ENCODE measurements at places on chromosomes 4 and X.

- no peak for DNase-seq
These were observed 4.2 kb upstream of the MTMR1 start for GRCh38 chrX:150688911-150689451.

DNA sequence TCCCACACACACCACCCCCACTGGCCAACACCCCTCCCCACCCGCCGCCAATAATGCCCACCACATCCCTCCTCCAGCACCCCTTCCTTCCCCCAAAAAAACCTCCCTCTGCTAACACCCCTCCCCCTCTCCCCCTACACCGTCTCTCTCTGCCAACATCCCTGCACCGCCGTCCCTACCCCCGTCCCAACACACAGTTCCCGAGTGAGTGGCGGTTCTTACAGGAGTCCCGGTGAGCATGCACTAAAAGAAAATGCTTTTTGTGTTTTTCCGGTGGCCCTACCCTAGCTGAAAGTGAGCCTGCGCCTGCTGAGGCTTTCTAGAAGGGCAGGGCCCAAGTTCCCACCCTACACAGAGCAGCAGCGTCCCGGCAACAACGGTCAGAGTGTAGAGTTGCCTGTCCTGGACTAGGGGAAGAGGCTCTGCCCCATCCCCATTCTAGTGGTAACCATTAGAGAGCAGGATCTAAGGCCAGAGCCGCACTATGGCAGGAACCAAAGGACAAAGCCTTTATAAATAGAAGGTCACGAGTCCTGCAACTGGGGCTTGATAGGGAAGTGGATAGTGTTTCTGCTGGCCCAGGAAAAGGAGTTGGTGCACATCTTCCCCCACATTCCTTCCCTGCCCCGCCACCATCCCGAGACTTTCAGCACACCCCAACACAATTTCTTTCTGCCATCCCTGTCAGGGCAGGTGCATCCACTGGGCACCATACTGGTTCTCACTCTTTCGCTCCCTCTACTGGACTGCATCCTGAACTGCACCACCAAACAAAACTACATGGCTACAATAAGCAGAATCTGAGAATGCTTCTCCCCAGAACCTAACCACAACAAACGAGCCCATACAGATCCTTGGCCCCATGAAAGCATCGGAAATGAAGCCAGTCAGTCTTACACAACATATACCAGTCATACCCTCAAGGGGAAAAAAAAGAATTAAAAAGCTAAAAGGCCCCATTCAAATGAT lies 78.1 kb upstream of the PAGE3 start:
- DNase-seq, result peak; percentile 14

DNA sequence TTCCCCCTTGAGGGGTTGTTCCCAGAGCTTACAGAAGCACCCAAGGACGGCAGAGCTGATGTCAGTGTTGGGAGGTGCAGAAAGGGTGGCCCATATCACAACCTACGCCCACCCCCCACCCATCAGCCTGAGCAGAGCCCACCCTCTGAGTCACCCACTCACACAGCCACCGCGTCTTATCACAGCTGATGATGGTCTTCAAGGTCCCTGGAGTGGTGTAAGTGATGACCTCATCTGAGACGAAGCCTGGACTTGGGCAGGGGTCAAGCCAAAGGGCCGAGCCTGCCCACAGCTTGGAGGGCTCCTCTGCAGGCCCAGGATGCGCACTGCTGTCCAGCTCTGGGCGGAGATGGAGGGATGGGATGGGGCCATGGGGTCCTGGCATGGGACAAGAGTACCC lies 3.0 kb upstream of the HTRA3 start:
- DNase-seq, result no peak

GRCh38 chr4:3442959-3443749 lies 1.4 kb downstream of the HGFAC start:
- peak; percentile 47 for DNase-seq

- no peak for DNase-seq
These were observed 1444.0 kb upstream of the PCDH7 start for GRCh38 chr4:29276150-29276549.

- DNase-seq, result no peak
These were observed 29.8 kb downstream of the PRSS12 start for GRCh38 chr4:118322831-118323502.

DNA sequence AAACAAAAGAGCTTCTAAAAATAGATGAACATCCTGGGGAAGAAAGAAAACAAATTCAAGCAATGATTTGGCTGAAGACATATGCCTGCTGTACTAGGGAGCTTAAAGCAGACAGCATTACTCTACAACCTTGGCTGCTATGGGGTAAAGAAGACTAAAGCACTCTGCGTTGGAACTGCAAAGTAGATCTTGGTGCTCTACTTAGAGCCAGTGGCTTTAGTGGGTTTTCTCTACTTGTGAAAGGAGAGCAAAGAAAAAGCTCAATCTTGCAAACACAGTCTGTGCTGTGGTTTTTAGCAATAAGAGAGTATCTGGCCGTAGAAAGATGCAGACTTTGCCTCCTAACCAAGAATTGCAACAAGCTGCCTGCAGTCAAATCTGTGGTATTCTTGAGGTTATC lies 334.7 kb upstream of the NDST3 start:
- DNase-seq, result no peak

DNA sequence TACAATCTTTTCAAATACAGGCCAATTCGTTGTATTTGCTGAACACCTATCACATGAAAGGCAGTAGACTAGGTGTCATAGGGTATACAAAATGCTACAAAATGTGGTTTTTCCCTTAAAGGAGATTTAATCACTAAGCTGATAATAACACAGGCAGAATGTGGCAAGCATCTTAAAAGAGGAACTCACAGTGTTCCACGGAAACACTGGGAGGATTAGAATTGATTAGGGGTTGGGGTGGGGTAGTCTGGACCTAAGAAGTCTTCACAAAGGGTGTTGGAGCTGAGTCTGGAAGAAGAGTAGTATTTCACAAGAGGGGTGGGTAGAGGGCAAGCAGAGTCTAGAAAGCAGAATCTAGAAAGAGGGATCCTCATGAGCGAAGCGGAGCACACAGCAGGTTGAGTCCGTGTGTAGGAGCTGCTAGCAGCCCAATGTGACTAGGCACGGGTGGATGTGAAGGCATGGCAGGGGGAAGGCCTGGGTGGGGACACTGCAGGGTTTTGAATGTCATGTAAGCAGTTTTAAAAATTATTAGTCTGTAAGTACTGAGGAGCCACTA lies 123.6 kb downstream of the MGST2 start:
- no peak for DNase-seq

DNA sequence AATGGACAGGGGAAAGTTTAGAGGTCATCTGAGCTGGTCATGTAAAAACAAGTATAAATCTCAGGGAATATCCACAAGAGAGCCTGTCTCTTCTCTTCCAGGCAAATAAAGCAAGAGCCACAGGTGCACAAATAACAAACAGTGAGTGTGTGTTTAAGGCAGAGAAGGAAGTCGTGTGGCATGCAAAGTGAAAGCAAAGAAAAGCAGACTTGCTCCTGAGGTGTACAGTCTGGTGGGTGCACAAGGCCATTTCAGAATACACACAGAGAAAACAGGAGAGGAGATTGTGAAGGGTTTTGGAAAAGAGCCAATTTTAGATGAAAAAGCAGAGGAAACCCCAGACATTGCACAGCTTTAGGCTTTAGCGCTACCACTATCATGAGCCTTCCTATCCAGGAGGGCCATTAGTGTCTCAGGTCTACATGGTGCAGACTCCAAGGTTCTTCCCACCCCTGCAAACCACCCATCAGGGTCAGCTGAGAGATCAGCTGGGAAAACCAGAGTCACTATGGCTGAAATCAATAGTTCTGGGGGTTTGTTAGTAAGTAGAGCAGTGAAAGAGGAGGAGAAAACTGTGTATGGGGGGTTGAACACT lies 355.8 kb downstream of the KLHL4 start:
- no peak for DNase-seq

DNA sequence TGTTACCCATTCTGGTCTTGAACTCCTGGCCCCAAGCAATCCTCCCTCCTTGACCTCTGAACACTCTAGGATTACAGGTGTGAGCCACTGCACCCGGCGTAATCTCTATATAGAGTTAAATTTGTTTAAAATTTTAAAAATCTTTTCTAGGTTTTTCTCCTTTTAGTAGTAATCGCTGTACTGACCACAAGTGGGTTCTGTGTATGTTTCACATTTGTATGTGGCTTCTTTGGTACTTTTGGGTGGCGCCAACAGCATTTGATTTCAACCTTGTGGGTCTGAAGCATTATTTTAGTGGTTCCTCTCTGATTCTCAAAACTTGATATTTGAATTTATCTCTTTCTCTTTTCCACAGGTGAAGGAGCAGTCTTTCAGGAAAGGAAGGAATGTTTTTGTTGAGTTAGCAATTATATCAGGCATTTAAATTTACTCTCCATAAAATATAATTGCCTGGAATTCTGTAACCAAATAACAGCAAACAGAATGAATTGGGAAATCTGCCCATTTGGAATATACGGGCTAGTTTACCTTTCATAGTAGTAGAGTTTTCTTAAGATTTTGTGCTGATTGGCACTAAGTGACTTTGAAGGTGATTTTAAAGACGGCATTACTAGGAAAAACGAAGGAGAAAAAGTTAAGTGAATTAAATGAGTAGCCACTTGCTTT lies 29.5 kb downstream of the ARHGAP10 start:
- DNase-seq, result no peak

GRCh38 chr4:6343939-6344408 lies 74.3 kb downstream of the WFS1 start:
- no peak for DNase-seq

GRCh38 chr4:144627663-144628076 lies 18.3 kb upstream of the HHIP start:
- no peak for DNase-seq

DNA sequence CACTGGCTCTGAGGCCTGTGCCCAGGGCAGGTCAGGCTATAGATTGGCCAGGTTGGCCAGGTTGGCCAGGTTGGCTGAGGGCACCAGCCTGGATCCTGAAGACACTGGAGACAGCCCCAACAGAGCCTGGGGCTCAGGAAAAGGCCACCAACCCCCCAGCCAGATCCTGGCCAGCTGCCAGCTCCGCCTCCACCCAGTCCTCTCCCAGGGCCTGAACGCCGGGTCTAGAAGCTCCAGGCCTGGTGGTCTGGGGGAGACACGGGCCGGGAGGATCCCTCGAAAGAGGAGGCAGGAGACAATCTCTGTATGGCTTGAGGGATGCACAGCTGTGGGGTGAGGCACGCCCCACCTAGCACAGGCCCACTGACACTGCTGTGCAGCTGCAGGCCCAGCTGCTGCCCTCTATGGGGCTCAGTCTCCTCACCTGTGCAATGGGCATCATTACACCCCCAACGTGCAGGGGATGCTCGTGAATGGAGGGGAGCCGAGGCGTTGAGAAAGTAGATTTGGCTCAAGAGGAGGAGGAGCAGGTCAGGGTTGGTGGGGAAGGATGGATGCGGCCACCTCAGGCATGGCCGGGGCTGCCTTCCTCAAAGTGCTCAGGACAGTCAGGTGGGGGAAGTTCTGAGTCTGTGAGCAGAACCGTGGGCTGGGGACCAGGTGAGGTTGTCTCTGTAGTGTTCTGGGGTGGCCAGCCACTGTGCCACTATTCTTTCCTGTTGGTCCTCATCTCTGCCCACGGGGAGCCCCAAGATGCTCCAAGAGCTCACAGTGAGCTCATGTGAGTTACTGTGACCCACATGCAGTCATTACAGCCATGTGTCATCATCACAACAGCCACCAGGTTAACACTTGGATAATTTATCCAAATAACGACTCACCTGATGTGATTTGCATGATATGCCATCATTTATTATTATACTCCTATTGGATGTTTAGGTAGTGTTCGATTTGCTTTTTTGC lies 10.8 kb upstream of the GAGE10 start:
- no peak for DNase-seq

GRCh38 chr4:48708610-48709009 lies 71.5 kb downstream of the FRYL start:
- no peak for DNase-seq

DNA sequence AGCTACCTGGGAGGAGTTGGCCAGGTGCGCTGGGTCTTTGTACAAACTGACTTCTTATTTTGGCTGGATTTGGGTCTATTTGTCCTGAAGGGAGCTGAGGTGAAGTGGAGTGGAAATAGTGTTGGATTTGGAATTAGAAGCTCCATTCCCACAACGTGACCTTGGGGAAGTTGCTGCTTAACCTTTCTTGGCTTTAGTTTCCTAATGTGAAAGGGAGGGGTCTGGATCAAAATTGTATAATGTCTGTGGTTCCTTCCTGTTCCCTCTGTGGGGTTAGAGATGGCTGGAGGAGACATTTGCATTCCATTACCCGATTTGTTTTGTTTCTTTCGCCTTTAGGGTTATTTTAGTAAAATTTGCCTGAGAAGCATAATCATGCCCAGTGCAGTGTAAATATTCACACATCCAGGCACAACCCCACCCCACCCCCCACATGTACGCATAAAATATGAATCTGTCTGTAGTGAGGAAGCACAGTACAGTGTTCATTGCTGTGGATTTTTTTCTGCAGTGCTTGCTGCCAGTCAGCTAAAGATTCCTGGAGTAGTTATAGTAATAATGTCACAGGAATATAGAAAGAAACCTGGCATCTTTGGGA lies 21.5 kb downstream of the JADE1 start:
- no peak for DNase-seq

DNA sequence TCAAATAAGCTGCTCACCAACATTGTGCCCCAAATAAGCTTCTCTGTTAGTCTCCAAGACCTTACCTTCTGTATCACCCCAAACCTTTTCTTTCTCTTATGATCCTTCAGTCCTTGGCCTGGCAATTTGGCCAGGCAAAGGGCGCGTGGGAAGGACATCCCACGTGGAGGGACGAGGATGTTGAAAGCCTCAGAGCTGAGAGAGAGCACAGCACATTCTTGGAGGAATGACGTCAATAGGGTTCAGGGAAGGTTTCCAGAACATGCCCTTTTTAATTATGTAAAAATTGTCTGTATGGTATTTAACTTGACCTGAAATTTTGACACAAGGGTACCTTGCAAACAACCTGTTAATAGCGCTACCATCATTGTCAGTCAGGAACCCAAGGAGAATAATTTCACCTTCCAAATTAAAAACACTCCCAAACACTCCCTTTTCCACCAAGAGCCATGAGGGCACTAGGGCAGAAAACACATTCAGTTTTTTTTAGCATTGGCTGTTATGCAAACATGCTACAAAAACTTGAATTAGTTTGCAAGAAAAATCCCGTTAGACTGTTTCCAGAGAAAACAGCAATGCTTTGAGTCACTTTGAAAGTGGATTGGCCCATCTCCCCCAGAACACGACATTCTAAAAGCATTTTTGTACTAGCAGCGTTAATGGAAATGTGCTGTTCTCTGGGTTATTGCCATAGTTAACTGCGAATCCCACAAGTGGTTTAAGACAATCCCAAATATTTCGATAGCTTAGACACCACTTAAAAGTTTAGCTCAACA lies 183.2 kb upstream of the PUDP start:
- no peak for DNase-seq

DNA sequence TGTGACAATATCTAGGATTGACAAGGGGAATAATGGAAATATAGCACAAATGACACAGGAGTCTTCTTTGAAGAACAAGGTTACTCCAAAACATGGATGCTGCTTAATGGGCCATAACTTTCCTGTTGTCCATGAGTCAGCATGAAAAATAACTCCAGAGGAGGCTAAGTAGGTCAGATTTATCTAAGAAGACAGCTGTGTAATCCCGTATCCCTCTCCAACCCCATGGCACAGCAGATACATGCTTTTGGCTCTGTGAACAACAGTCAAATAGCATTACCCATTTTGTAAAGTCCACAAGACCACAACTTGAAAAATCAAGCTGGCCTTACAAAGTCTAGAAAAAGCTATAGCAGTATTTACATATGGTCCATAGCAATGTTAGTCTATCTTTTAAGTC lies 2.1 kb upstream of the TMEM131L start:
- no peak for DNase-seq

Data from activated effector memory CD4-positive, alpha-beta T cell treated with Interleukin-2 at 50 U/mL for 16 hours (primary cell).